ENCODE measurements at places on chromosomes 1 and 21. TPM values are rescaled to one million over a fixed set of nuclear protein-coding genes. Genes with fewer than 3 reads are reported as not detected.
A peak's percentile ranks its signal among the peaks of the same experiment; 100 is the strongest.

DNA sequence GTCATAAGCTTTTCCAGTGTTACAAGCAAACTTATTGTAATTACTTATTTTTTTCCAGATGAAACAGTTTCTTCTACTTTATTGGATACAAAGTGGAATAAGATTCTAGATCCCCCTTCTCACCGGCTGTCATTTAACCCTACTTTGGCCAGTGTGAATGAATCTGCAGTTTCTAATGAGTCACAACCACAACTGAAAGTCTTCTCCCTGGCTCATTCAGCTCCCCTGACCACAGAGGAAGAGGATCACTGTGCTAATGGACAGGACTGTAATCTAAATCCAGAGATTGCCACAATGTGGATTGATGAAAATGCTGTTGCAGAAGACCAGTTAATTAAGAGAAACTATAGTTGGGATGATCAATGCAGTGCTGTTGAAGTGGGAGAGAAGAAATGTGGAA lies 95.5 kb downstream of the ZFYVE9 start:
- H3K4me1 ChIP-seq: peaks cover 7% of the 10 kb centered on the region
- H3K36me3 ChIP-seq: peaks cover 9% of the 10 kb centered on the region
- DNase-seq: no peak
- no peak overlapping the region for H3K27ac ChIP-seq
- H3K27me3 ChIP-seq: peaks cover 3% of the 10 kb centered on the region

GRCh38 chr1:240027059-240027462 lies 64.6 kb upstream of the FMN2 start:
- no peak overlapping the region for H3K4me3 ChIP-seq
- no peaks in the 10 kb centered on the region for H3K4me1 ChIP-seq
- H3K27me3 ChIP-seq: peaks cover 5% of the 10 kb centered on the region
- DNase-seq: no peak
- H3K27ac ChIP-seq: no peak overlapping the region

GRCh38 chr1:107914119-107914765 lies 50.7 kb downstream of the VAV3 start:
- no peak for DNase-seq
- H3K4me1 ChIP-seq: peaks cover 7% of the 10 kb centered on the region
- no peak overlapping the region for H3K4me3 ChIP-seq
- H3K27me3 ChIP-seq: no peaks in the 10 kb centered on the region

- peaks cover 9% of the 10 kb centered on the region for H3K4me1 ChIP-seq
- no peak for DNase-seq
- no peaks in the 10 kb centered on the region for H3K27me3 ChIP-seq
- H3K36me3 ChIP-seq: no peaks in the 10 kb centered on the region
- H3K4me3 ChIP-seq: peak overlapping the region; percentile 61
Observed at GRCh38 chr1:151495316-151495715, 15.9 kb upstream of the CGN start.

FMOD gene
- total RNA-seq: 8.3 TPM

HSPB7 gene
- 0.48 TPM for total RNA-seq
